ENCODE measurements at places on chromosomes 6 and 20.
A peak's percentile ranks its signal among the peaks of the same experiment; 100 is the strongest.

- DNase-seq = no peak
Measured at GRCh38 chr6:125095580-125096301, 57.8 kb upstream of the TPD52L1 start.

DNA sequence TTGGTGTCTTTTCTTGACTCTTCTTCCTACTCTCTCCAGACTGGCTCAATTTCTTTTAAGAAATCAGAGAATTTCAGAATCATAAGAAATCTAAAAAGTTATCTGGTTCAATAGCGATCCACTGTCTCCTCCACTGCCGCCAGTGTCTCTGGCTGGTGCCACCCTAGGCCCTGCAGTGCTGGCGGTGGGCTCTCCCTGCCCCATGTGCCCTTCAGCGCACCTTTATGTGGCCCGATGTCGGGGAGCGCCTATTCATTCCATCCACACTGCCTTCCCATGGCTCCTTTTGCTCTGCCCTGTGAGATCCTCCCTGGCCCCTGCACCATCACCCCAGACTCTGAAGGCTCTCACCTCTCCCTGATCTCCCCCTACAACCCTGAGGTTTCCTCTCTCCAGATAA lies 62.8 kb downstream of the TBXT start:
- DNase-seq = no peak

DNA sequence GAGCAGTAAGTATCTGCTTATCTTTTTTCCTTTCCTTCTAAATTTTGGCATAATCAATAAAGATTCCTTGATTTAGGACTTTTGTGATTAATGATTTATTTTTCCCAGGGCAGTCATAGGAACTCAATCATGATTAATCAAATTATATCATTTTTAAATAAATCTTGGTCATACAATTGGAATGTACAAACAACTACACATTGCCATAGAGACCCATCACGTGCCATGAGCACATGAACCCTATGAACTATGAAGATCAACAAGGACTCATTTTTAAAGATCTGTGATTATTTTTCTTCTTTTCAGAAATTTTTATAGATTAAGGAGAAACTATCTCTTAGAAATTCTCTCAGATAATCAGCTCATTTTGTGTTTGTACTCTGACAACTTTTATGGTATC lies 622.4 kb downstream of the BCKDHB start:
- DNase-seq = no peak

DNA sequence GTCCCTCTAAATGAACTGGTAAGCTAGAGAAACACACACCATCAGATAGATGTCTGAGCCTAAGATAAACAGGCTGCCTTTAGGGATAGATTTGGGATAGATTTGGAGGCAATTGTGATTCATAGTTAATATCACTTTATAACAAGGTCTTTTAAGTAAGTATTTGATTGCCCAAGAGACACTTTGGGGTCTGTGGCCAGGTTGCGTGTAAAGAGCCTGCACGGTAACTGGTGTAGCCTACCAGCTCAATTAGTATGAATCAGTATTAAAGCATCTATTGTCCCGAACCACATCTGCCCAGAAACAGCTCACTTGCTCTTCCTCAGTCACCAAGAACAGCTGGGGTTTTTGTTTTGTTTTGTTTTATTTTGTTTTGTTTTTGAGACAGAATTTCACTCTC lies 193.3 kb downstream of the SASH1 start:
- no peak for DNase-seq

- no peak for DNase-seq
Measured at GRCh38 chr6:29723262-29723665, at the start of gene HLA-F. HLA-F (plus strand) TSS chr6:29723434; CDS start chr6:29723464, 30 bp downstream.

- no peak for DNase-seq
Measured at GRCh38 chr6:111110036-111110435, 22.7 kb downstream of the SLC16A10 start.

DNA sequence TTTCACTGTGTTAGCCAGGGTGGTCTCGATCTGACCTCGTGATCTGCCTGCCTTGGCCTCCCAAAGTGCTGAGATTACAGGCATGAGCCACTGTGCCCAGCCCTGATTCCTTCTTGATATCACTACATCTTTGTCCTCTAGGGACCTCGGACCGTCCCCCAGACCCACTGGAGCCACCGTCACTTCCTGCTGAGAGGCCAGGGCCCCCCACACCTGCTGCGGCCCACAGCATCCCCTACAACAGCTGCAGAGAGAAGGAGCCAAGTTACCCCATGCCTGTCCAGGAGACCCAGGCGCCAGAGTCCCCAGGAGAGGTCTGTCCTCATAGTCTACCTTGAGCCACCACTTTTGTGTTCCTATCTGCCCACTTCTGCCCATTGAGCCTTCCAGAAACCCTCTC lies 14.6 kb downstream of the MAVS start:
- DNase-seq = no peak

DNA sequence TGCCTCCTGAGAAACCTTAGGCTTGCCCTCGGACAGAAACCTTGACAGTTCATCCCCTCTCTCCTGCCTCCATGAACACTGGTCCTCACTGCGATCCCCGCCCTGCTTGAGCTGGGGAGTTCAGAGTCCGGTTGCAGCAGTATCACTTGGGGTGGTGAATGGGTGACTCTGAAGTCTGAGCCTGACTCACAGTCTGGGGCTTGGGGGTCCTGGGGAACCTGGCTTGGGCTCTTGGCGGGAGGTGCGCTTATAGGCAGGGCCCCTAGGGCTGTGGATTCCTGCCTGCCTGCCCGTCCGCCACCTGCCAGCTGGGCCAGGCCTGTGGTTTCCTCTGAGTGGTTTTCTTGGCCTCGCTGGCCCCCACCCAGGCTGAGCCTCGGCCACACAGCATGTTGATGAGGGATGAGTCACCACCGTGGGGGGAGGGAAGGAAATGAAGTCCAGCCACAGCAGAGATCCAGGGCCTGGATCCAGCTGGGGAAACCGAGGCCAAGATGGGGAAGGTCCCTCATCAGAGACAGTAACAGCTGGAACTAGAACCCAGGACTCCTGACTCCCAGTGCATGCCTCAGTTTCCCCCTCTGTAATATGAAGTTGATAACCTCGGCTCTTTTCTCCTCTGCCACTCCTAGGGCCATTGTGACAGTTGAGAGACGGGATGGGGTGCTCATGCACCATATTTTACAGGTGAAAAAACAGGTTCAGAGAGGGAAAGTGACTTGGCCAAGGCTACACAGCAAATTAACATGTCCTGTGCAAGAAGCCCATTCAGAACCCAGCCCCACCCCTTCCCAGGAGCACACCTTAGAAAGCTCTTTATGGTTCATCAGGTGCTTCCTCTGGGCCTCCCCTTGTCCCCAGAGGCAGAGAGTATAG lies 9.2 kb downstream of the FOXS1 start:
- no peak for DNase-seq

DNA sequence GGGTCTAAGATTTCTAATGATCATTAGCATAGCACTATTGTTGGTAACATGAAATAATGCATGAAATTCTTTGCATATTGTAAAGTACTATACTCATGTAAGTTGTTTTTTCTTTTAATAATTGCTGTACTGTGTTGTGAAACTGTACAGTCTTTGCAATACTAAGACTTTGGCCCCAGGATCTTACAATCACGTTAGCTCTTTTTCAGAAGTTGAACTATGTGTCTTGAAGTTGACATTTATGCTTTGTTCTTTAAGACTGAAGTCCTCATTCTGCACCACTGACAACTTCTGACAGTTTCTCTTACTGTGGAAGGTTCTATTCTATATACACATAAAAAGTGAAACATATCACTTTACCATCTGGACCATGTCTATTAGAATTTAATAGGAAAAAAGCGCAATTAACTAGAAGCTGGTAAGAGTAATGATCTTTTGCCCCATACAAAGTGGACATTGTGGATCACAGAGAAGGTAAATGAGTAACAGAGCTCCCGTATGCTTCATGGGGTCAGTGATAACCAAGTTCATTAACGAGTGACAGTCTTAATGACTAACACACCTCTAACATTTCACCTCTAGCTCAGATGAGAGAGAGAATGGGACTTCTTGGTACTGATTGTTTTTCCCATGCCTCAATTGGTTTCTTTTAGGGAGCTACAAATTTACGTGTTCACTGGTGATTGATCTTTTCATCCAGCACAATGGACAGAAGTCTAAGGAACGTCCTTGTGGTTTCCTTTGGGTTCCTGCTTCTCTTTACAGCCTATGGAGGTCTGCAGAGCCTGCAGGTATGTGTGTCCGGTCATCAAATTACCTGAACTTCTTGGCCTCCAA lies at the start of gene UNC93A:
Gene UNC93A (plus strand): TSS at position 530 of the 837 bp plus-strand sequence. CDS start 175 bp downstream, at position 705.
- DNase-seq = no peak

GRCh38 chr6:68211242-68211795 lies 423.8 kb upstream of the ADGRB3 start:
- DNase-seq = no peak

- no peak for DNase-seq
Measured at GRCh38 chr6:121886223-121886830, 450.9 kb downstream of the GJA1 start.

DNA sequence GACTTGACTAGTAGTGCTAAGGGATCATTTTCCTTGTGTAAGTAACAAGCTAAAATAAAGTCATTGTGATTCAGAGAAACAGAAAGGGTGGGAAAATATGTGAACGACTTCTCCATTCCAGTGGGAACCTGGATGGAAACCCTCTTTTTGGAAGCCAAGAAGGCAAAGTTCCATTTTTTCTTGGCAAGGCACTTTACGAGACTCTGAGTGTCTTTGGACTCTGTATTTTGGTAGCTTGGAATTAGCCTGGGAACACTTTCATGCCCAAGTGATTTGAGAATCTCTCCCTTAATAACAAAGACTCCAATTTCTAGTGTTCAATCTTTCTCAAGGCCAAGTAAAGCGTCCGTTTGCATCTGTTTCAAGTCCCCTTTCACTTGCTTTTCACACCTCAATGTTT lies 100.5 kb upstream of the SASH1 start:
- no peak for DNase-seq

GRCh38 chr20:9838378-9839295 lies at the start of gene PAK5:
PAK5 (minus strand) TSS chr20:9839076; CDS start chr20:9644328, 194,748 bp downstream.
- peak; percentile 93 for DNase-seq

GRCh38 chr6:79777713-79778579 lies 146.8 kb downstream of the SH3BGRL2 start:
- peak; percentile 98 for DNase-seq

- no peak for DNase-seq
Measured at GRCh38 chr20:38883981-38884733, 42.1 kb upstream of the FAM83D start.

- no peak for DNase-seq
Measured at GRCh38 chr6:121826156-121826810, 390.8 kb downstream of the GJA1 start.

GRCh38 chr6:99002831-99003230 lies 55.1 kb upstream of the FBXL4 start:
- no peak for DNase-seq

DNA sequence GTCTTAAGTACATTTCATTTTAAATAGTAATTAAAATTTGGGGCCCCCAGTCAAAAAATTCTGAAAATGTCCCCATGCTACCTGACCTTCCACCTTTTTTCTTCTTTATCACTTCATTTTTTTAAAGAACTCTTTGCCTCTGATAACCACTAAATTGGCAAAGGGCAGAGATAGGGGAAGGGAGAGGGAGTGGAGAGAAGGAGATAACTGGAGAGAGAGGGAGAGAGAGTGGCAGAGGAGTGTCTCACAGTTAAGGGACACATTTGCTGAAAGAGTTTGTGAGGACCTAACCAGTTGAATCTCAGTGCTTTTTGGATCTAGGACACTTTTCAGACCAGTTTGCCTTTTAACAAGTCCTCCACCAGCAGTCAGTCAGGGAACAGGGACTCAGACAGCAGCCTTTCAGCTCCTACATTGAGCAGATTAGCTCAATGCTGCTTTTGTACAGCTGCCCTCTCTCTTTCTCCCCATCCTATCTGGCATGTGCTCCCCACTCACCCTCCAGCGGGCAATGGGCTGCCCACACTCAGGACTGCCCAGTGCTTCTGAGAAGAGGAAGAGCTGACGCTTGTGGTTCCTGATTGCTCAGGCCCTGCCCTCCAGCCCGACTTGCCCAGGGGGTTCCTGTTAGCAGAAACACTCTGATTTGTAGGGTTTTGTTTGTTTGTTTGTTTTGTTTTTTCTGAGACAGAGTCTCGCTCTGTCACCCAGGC lies 14.4 kb downstream of the ARMC2 start:
- no peak for DNase-seq

- no peak for DNase-seq
Measured at GRCh38 chr6:439641-440167, 48.2 kb downstream of the IRF4 start.

DNA sequence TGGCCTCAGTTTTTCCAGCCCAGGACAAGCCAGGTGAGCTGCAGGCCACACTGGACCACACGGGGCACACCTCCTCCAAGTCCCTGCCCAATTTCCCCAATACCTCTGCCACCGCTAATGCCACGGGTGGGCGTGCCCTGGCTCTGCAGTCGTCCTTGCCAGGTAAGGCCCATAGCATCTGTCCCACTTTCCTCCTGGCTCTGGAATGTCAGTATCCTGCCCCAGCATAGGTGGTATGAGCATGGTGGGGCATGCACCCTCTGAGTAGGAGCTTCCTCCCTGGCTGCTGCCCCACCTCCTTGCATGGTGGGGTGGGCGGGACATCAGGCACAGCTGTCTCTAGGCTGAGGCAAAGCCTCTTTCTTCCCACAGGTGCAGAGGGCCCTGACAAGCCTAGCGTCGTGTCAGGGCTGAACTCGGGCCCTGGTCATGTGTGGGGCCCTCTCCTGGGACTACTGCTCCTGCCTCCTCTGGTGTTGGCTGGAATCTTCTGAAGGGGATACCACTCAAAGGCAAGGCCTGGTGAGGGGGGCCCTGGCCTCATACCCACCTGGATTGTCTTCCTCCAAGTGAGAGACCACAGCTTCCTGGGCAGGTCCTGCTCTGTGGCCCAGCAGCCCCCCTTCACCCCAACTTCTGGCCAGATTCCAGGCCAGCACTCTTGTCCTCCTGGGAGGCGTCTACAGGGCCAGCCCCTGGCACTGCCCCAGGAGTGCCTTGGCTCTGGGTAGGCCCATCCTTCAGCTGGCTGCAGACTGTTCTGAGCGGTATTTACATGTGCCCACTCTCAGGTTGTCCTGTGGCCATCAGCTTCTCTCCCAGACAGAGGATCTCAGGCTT lies 9.1 kb downstream of the PI16 start:
- DNase-seq = peak; percentile 62

GRCh38 chr6:134060491-134061106 lies 8.2 kb upstream of the SLC2A12 start:
- no peak for DNase-seq

GRCh38 chr6:105886066-105886813 lies 199.9 kb upstream of the PRDM1 start:
- no peak for DNase-seq

GRCh38 chr20:38136421-38137245 lies 28.4 kb downstream of the TGM2 start:
- DNase-seq = no peak

Data from H1 (cell line).